ENCODE measurements at places on chromosomes 3 and 15.

- DNase-seq = no peak
Observed at GRCh38 chr3:195209083-195209846, 61.7 kb downstream of the XXYLT1 start.

- DNase-seq = no peak
Observed at GRCh38 chr3:148211725-148212124, 486.0 kb upstream of the AGTR1 start.

DNA sequence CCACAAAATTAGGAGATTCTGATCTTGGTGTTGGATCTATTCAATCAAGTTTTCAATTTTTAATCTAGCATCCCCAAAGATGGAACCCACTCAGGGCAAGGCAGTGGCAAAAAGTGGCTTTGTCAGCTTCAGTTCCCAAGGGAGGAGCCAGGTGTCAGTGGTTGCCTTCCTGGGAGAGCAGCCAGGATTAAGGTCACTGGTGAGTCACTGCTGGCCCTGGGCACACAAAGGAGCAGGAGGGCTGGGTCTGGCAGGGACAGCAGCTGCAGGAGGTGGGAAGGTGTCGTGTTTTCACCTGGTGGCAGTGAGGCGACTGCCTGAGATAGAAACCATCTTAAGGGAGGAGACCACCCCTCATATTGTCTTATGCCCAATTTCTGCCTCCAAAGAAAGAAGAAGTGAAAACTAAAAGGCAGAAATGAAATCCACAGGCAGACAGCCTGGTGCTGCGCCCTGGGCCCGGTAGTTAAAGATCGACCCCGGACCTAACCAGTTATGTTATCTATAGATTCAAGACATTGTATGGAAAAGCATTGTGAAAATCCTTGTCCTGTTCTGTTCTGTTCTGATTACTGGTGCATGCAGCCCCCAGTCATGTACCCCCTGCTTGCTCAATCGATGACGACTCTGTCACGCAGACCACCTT, 5.9 kb upstream of the KLHL25 start:
- DNase-seq = no peak

DNA sequence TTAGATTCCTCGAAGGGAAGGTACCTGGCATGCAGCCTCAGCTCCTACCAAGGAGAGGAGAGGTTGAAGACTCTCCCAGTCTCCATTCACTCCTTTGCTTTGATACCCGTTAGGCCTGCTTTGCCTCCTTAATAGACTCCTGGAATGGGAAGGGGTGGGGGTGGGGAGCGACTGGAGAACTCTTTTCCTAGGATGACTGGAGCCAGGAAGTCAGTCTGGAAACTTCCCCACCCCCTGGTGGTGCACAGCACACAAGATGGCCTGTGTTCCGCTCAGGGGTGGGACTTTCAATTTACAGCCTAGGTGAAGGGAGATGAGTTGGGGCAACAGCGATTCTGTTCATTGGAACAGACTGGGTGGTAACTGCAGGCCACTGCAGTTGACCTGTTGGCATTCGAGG, 21.4 kb upstream of the CELF6 start:
- DNase-seq = no peak

Measured in CD4-positive, alpha-beta T cell treated with Interferon alpha-2 for 1 hour (primary cell).